ENCODE measurements at places on chromosomes 2 and 18. TPM values are rescaled to one million over a fixed set of nuclear protein-coding genes. Genes with fewer than 3 reads are reported as not detected.

The SCN1A gene
- not detected for total RNA-seq

The HOXD13 gene
- total RNA-seq, result not detected

The TMEM247 gene
- total RNA-seq, result not detected

The SERPINB10 gene
- not detected for total RNA-seq

The DSEL gene
- total RNA-seq, result 0.10 TPM

The UBXN4 gene
- 98.1 TPM for total RNA-seq

The TUBA3E gene
- total RNA-seq, result not detected
